ENCODE measurements at places on chromosomes 6 and 20.
A peak's percentile ranks its signal among the peaks of the same experiment; 100 is the strongest.

DNA sequence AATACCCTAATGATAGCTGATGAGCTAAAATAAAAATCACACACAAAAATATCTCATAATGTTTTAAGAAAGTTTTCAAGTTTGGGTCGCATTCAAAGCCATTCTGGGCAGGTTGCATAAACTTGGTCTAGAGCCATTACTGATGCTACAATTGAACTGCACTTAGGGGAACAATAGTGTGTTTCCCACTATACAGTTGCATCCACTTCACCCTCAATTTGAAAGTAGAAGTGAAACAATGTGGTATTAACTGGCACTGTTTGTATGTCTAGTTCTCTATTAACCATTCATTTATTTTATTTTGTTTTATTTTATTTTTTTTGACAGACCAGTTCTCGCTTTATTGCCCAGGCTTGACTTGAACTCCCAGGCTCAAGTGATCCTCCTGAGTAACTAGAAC lies 23.0 kb upstream of the STK38 start:
- DNase-seq: no peak

- no peak for DNase-seq
These were observed 162.0 kb upstream of the EPHA7 start for GRCh38 chr6:93581371-93581770.

- DNase-seq: no peak
These were observed 2.1 kb downstream of the FKBP1C start for GRCh38 chr6:63213325-63213724.

DNA sequence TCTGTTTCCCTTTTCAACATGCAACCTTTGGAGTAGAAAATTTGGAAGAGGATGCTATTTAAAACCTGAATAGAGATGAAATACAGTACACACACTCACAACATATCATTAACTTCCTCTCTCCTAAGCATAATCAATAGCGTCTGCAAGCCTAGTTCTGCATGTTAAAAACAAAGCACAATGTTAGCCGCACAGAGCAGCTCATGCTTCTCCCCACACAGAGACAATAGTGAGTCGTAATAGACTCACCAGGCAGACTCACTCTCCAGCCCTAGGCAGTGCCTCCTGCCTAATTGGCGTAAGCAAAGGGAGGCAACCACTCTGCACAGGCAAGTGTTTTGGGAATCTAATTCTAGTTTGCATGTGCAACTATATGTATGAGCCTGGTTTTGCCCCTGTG lies 45.8 kb upstream of the ARID1B start:
- DNase-seq: no peak

GRCh38 chr6:119542037-119542436 lies 192.5 kb upstream of the MAN1A1 start:
- DNase-seq: no peak

DNA sequence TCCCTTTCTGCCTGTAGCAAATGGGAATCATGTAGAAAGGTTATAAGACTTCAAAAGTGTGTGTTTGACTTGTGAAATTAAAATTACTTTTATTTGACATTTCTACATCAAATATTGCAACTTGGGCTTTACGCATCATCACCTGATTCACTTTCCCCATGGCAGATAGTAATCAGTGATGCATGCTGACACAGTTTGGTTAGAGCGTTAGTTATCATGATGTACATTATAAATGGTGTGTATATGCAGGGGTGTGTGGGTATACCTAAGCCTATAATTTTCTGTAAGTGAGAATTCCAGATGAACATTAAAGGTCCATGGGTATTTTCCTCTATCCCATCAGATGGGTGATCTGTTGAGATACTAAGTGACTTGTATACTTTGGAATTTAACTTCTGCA lies 141.5 kb downstream of the KLHL32 start:
- no peak for DNase-seq

- DNase-seq: no peak
These were observed 72.4 kb downstream of the ASCC3 start for GRCh38 chr6:100808638-100809275.

GRCh38 chr6:4281341-4282293 lies 146.2 kb upstream of the ECI2 start:
- peak; percentile 6 for DNase-seq

DNA sequence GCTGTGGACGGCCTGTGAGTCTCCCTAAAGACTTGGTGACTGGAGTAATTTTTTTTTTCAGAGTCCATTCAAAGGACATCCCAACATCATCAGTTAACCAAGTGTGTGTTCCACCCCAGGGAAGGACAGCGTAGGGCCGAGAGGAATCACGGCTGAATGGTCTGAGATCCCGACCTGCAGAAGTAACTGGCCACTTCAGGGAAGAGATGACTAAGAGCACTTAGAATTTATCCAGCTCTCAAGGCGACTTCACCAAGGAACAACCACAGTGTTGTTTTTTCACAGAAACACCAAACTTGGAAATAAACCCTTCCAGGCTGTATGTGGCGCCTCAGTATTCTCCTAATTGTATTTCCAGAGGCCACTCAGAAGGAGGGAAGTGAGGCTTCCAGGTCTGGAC lies 231.6 kb downstream of the FNDC1 start:
- no peak for DNase-seq

DNA sequence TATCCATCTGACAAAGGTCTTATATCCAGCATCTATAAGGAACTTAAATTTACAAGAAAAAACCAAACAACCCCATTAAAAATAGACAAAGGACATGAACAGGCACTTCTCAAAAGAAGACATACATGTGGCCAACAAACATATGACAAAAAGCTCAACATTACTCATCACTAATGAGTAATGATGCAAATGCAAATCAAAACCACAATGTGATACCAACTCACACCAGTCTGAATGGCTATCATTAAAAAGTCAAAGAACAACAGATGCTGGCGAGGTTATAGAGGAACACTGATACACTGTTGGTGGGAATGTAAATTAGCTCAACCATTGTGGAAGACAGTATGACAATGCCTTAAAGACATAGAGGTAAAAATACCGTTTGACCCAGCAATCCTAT lies 13.9 kb downstream of the MACROD2 start:
- DNase-seq: no peak

GRCh38 chr6:12403201-12403826 lies 113.2 kb downstream of the EDN1 start:
- DNase-seq: no peak

GRCh38 chr20:3798908-3799248 lies 2.8 kb downstream of the CDC25B start:
- DNase-seq: no peak

- DNase-seq: no peak
These were observed 59.3 kb downstream of the PRL start for GRCh38 chr6:22237526-22237925.

All from stimulated activated CD4-positive, alpha-beta T cell treated with anti-CD3 and anti-CD28 coated beads, TNF-alpha, amount 100 ng/mL, for 48 hours (primary cell).